ENCODE measurements at places on chromosomes 2 and 18.

DNA sequence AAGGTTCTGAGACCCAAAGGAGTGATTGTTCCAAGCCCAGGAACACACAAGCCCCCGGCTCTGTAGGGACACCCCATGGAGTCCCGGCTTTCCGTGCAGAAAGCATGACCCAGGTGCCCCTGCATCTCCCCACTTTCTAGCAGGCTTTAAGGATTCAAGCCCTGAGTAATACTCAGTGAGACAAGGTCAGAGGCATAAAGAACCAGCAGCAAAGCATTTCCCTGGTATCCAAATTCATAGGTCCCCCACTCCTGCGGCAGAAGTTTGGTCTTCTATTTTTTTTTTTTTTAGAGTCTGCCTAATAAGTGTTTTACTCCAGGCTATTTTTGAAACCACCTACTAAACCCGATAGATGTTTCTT is 16.3 kb downstream of the TSHZ1 start:
- no peak for DNase-seq

- DNase-seq = no peak
Observed at GRCh38 chr2:112566104-112566503, 18.3 kb upstream of the CHCHD5 start.

DNA sequence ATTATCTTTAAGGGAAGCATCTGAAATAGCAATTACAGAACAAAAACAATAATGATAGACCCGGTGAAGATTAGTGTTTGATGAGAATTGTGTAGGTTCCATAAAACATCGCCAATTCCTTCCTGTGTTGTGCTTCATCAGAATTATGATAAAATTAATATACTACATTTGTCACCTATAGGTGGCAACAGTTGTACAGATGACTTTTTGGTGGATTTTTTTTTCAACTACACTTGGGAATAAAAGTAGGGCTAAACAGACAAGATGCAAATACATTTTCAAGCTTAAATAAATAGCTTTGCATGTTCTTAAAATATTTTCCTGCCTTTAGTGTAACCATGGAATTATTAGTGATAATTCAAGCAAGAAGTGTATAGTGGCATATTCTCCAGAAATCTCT is 7.0 kb upstream of the LYPD1 start:
- DNase-seq = no peak

- DNase-seq = no peak
Observed at GRCh38 chr18:79365701-79366100, 30.0 kb upstream of the NFATC1 start.

DNA sequence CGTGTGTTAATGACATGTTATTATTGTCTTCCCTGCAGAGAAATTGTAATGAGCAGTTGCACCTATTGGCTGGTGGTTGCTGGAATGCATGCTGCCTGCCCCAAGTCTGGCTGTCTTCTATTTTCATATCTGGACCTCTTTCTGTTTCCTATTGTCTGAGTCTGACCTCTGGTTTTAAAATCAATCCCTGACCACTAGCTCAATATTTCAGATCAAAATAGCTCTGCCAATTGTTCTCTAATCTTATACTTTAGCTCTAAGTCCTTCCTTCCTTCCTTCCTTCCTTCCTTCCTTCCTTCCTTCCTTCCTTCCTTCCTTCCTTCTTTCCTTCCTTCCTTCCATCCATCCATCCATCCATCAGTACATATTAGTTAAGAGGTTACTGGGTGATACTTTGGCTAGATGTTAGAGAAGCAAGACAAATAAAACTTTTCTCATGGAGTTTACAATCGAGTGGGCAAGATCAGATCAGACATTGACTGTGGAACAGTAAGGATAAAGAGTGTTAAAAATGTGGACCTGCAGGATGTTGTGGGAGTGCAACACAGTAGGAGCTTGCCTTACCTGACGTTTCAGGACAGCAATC is 417.1 kb downstream of the SOCS6 start:
- no peak for DNase-seq

DNA sequence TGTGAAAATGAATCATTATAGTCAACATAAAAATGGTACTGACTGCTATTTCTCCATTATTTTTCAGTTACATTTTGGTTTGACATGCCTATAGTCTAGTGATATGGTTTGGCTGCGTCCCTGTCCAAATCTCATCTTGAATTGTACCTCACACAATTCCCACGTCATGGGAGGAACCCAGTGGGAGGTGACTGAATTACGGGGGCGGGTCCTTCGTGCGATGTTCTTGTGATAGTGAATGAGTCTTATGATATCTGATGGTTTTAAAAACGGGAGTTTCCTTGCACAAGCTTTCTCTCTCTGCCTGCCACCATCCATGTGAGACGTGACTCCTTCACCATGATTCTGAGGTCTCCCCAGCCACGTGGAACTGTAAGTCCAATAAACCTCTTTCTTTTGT is 70.3 kb downstream of the BAZ2B start:
- DNase-seq = no peak

DNA sequence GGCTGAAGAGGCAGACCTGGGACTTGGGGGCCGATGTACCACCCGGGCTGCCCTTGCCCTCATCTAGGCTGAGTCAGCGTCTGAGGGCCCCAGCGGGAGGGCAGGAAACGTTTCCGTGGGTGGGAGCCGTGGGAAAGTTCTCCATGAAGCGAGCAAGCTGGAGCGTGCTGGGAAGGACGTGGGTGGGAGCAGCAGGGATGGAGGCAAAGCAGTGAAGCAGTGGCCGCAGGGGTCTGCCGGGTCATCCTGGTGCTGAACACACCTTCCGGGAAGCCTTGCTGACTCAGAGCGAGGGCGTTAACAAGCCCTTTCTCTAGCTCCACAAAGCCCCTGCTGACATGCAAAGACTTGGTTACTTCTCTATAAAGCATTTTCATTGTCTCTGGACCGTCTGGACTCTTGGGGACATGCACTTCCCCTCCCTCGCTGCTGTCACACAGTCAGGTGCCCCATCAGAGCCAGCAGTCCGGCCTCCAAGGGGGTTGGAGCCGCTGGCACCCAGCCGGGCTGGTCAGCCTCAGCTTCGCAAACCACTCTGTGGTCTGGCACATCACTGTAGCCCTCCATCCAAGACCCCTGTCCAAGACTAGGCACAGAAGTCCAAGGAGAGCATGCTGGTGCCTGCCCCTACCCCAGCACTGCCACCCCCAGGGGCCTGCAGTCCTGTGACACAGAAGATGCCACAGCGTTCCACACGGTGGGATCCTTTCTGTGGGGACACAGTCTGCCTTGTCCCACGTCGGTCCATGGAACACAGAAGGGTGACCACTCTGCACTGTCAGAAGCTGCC is 115.1 kb upstream of the GPC1 start:
- no peak for DNase-seq

DNA sequence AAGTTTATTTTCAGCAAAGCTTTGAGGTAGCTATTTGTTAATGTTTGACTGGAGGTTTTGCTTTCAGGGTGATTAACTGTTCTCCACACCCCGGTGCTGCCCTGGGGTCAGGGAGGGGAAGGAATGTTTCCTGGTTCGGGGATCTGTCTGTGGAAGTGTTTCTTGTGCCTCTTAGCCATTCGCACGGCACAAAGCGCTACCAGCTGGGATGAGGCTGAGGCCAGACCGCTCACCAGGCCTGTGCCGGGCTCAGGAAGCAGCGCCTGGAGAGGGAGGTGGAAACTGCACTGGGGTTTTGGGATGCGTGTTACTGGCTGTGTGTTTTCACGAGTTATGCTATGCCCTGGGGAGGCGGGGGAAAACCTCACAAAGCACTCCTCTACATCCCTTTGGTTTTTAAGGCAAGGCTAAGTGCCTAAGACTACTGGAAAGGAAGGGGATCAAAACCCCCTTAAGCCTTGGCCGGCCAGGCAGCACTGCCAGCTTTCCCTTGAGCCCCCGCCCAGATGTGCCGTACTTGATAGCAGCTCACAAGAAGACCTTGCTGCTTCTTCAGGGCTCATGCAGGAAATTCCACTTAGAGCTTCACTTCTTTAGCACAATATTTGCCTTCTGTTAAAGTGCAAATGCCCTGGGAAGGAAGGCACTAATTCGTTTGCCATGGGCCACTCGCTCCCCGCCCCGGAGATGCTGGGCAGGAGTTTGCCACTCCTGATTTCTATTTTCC is 65.7 kb upstream of the CNGA3 start:
- no peak for DNase-seq

- DNase-seq = no peak
Observed at GRCh38 chr2:209387389-209387788, 36.5 kb upstream of the MAP2 start.

DNA sequence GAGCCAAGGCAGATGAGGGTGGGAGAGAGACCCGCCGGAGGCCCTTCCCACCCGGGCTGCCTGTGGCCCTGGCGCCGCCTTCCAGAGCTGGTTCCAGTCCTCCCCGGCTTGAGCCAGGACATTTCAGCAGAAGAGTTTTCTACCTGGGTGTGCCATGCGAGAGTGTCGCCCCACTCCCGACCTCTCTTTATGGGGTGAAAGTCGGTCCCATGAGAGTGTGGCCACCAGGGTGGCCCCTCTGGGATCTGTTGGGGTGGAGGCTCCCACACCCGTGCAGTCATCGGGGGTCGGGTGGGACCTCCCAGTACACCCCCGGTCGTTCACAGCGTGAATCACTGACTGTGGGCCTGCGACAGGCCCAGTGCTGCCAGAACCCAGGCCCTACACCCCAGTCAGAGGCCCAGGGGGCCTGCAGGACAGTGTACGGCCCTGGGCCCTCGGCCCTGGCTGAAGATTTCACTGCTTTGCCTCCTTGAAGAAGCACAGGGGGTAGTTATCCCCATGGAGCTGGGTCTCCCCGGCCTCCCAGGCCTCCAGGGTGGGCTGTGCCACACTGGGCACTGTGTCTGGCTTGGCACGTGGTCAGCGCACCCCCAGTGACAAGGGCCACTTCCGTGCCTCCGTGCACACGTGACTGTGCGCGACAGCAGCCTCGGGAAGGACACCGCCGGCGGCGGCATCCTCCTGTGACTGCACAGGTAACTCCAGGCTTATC is 5.9 kb downstream of the NFATC1 start:
- DNase-seq = no peak

DNA sequence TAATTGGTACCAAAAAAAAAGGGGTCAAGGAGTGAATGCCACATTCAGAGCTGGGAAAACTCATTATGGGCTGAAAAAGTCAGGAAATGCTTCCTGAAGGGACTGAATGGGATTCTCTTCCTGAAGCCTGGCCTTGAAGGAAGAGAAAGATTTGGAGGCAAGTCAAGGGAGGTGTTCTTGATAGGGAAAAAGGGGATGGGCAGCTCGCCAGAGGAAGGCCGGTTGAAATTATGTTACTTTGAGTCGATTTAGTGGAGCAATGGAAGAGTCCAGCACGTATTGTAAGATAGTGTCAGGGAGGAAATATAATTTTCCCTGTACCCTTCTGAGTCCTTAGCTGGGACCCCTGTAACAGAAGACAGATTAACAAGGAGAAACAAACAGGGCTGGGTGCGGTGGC is 115.3 kb upstream of the STPG4 start:
- DNase-seq = no peak

- no peak for DNase-seq
Observed at GRCh38 chr2:180583441-180584140, 396.8 kb upstream of the UBE2E3 start.

- DNase-seq = no peak
Observed at GRCh38 chr2:68653034-68653433, 9.7 kb downstream of the PROKR1 start.

GRCh38 chr2:30177956-30178355 is 31.1 kb downstream of the YPEL5 start:
- no peak for DNase-seq

DNA sequence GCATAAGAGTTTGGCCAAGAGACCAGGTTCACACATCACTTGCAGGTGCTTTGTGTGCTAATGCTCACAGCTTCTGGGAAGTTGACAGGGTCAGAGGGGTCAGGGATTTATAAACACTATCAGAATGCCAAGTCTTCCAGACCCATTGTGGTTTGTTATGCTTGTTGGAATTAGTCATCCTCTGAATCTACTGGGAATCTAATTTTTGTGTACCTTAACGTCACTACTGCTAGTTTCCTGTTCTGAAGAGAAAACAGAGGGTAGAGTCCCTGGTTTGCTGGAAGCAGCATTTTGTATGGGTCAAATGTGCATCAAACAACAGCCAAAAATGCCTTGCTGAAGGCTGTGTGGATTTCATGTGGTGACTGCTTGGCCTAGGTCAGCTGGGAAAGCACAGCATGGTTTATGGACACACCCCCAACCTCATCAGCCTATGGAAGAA is 33.3 kb downstream of the ANTXR1 start:
- DNase-seq = no peak

- DNase-seq = no peak
Observed at GRCh38 chr18:46369323-46369722, 265.1 kb downstream of the HAUS1 start.

- DNase-seq = no peak
Observed at GRCh38 chr2:143394062-143394461, 264.8 kb downstream of the ARHGAP15 start.

- DNase-seq = no peak
Observed at GRCh38 chr2:42035241-42035640, 12.6 kb upstream of the PKDCC start.

DNA sequence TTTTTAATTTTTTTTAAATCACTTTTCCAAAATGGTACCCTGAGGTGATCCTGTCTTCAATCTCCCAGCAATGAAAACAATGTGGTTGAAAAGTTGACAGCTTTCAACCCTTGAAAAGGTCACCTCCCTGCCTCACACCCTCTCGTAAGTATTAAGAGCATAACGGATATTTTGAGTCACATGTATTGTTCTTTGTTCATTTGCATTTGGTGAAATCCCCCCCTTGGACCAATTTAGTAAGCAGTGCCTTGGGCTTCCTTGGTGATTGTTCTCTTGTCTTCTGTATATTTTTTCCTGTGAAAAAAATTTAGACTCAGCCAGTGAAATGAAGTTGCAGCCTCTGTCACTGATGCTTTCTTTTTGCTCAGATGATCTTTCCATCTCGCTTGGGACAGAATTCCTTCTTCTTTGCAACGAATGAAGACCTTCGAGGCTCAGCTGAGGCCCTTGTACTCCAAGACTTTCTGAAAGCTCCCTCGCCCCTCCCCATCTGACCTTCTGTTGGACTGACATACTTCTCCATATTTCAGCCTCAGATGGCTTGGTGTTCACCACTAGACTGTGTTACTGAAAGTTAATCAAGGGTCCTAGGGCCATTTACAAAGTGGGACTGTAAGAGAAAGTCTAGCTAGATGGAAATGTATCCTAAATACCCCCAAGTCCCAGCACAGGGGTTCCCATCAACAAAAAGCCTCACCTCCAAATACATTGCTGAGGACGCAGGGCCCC is 158.4 kb downstream of the BCL2 start:
- no peak for DNase-seq

DNA sequence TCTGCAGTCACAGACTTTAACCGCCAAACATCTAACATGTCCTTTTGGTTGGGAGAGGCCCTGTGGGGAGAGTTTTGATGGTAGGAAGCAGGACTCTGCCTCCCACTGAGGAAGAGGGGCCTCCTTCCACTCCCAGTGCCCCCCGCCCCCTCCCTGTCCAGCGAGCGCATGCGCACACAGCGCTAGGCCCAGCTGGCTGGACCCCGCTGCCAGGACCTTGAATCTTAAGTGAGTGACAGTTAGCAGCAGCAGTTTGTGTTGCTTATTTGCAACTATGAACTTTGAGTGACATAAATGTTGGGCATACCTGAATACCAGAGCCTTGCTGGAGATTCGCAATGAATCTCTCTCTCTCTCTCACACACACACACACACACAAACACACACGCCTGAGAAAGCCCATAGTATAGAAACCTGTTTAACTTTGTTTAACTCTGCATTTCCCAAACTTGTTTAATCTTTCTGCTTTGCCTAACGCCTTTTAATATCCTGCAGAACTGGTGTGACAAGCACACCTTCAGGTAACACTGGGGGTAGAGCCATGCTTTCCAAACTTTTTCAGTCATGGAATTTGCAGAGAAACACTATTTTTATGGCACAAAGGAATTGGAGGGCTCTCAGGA is 134.6 kb upstream of the SMAD2 start:
- DNase-seq = no peak

- no peak for DNase-seq
Observed at GRCh38 chr2:3126171-3126910, 251.3 kb downstream of the EIPR1 start.

GRCh38 chr2:66583881-66584280 is 149.0 kb downstream of the MEIS1 start:
- DNase-seq = no peak
